ENCODE measurements at places on chromosomes 3 and 15. TPM values are rescaled to one million over a fixed set of nuclear protein-coding genes. Genes with fewer than 3 reads are reported as not detected.

THPO gene
- polyA plus RNA-seq = 7.6 TPM

OCA2 gene
- 2.6 TPM for polyA plus RNA-seq

RUBCN gene
- polyA plus RNA-seq = 44.0 TPM

NMB gene
- polyA plus RNA-seq = 7.5 TPM

DNA sequence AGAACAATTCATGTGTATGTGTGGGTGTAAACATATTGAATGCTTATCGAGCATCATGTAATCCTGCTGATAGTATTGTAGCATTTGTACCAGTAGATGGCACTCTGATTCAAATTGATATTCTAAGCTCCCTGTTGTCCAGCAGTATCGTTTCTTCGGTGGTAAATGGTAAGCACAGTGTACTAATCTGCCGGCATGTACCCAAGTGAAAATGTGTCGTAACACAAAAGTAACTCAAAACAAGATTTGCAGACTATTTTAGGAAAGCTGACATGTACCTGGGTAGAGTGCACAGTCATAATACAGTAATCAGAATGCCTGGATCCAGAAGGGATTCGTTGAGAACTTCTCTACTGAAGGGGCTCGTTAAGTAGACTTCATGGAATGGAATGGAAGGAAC is 31.7 kb upstream of the MNS1 start:
- no peak for DNase-seq

- peak; percentile 84 for DNase-seq
These were observed 1.3 kb upstream of the USP3 start for GRCh38 chr15:63502843-63503738.

Measured in testis (tissue), 5 donors.